ENCODE measurements at places on chromosomes 2 and 18. TPM values are rescaled to one million over a fixed set of nuclear protein-coding genes. Genes with fewer than 3 reads are reported as not detected.

The BCL2 gene
- 8.4 TPM for total RNA-seq

The APOB gene
- total RNA-seq, result not detected

DNA sequence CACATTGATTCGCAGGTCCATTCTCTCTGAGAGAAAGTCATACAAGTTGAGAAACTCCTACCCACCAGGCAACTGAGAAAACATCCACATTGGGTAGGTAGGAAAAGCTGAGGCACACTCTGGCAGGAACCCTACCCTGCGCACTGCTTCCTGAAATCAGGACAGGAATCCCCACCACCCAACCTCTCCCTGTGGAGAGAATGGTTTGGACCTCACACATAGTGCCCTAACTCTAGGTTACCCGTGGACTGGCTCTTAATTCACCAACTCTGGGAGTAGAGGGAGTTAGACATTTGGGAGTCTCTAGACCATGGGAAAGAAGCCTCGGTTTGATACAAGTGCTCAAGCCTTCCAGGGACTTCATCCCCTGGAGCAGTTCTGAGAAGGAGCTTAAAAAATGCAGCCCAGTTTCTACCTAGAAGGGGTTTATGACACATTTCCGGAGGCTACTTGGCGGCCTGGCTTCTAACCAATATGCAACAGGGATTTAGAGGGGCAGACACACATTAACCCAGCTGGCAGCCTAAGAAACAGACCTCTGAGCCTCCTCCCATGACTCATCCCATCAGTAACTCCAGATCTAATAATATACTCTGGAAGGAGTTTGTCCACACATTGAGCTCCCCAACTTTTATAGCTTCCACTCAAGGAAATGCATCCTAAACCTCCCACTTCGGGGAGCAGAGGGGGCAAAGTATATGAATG lies 136.7 kb downstream of the EML6 start:
- peak; percentile 81 for DNase-seq

GRCh38 chr18:2395427-2396161 lies 175.7 kb downstream of the METTL4 start:
- no peak for DNase-seq

DNA sequence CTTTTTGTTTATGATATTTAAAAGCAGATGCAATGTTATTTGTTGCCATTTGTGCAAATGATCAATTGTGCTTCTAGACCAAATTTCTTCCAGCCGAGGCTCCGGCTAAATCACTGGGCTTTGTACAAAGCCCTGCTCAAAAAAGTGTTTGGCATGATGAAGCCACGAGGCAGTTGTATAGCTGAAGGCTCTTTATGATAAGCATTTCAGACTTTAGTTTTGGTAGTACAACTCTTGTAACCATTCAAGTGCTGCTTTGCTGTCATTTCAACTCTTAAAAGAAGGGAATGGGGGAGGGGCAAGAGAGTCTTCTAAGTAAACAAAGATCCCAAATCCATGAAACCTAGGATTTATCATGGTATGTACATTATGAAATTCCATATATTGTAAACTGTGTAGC lies 3.3 kb upstream of the ZNF532 start:
- DNase-seq, result no peak

DNA sequence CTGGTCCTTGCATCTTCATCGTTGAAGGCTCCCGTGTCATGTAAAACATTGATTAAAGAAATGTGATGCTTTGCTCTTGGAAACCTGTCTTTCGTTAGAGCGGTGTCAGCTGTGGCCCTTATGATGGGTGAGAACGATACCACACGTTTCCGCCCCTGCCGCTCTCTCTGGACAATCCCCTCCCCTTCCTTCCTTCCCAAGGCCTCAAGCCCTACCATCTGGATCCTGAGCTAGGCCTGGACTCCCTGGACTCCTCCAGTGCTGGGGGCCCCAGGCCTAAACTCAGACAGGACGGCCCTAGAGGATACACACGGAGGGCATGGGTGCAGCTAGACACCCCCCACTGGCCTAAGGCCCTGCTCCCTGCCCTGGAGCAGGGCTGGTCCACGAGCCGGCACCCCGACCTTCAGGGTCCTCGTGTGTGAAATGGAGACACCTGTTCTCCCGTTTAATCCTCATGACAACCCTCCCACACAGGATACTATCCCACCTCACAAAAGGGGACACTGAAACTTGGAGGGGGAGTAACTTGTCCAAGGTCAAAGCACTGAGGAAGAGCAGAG lies 13.2 kb downstream of the BIN1 start:
- DNase-seq, result no peak

DNA sequence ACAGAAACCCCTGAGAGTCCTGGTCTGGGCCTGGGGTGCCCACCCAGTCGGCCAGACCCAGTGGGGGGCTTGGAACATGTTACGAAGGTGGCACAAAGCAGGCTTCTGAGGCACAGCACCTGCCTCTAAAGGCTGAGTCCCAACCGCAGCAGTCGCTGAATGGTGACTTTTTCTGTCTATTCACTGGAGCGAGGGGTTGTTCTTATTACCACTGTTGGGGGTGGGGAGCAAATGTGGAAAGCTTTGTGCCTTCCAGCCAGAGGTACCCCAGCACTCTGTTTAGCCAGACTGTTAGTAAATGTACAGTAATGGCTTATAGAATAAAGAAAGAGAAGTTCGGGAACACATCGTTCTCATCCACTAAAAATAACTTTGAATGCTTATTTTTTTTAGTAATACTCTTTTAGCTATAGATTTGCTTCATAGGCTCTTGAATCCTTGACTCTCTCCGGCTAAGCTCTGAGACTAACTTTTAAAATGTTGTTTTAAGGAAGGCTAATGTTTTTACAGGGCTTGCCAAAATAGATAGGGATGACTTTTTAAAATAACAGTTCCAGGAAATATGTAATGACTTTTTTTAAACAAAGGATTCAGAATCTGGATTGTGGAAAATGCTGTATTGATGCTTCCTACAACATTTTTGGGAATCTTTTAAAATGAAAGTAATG lies 23.4 kb upstream of the PTPN2 start:
- no peak for DNase-seq

- no peak for DNase-seq
These were observed 60.3 kb downstream of the CACNB4 start for GRCh38 chr2:152038441-152038958.

All from kidney epithelial cell (primary cell).